Epithelial cell of esophagus (primary cell): ENCODE measurements at places on chromosomes 1 and 21.

- DNase-seq, result no peak
Measured at GRCh38 chr1:235657747-235658526, 8.4 kb upstream of the GNG4 start.

GRCh38 chr1:236920286-236920894 is 83.9 kb downstream of the MT1HL1 start:
- DNase-seq, result no peak

GRCh38 chr1:2921970-2922686 is 99.1 kb upstream of the ACTRT2 start:
- DNase-seq, result no peak

- DNase-seq, result peak; percentile 77
Measured at GRCh38 chr1:2381741-2382620, 9.4 kb downstream of the MORN1 start.

- DNase-seq, result no peak
Measured at GRCh38 chr21:41673596-41674335, 93.1 kb downstream of the RIPK4 start.

DNA sequence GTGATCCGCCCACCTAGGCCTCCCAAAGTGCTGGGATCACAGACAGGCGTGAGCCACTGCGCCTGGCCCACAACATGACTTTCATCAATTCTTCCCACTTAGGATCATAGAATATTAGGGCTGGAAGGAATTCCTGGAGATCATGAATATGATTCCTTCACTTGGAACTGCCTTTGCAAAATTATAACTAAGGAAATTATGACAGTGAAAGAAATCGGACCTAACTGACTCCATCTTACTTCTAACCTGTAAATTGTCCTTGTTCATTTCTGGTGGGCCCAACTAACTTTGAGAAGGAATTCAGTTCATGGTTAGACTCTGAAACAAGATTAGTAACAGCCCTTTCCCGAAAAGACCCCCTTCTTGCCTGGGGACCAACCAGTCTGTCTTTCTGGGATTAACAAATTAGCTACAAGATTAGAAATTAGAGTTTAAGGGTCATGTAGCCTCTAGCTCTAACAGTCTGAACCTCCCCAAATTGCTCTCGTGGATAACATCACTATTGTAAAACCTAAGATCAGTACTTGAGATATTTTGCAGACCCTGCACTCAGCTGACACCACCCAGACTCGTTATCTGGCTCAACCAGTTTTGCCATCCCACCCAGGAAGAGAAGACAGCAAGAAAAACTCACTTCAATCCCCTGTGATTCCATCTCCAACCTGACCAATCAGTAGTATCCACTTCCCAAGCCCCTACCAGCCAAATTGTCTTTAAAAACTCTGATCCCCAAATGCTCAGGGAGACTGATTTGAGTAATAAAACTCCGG is 14.7 kb downstream of the ZBTB8OS start:
- no peak for DNase-seq

GRCh38 chr1:189313488-189313887 is 1164.2 kb downstream of the BRINP3 start:
- no peak for DNase-seq

- DNase-seq, result peak; percentile 42
Measured at GRCh38 chr21:31334648-31335121, 9.4 kb downstream of the TIAM1 start.

- DNase-seq, result no peak
Measured at GRCh38 chr1:175552306-175552705, 191.1 kb downstream of the TNR start.

DNA sequence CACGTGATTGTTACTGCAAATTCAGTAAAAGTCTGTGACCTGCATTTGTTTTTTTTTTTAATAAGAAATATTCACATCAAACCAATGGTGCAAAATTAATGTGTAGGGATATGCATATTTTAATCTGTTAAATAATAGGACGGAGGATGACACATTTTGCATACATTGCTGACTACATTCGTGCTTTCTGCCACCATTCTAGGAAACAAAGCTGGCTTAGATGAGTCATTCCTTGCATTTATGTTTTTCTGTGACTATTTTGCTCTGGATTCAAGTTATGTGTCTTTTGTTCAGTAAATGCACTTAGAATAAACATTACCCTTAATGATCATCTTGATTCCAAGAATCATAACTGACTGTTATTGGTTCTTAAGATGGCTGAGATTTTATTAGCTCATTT is 23.9 kb upstream of the CYYR1 start:
- DNase-seq, result peak; percentile 47

- no peak for DNase-seq
Measured at GRCh38 chr21:39611551-39612190, 1.1 kb upstream of the B3GALT5 start.

- no peak for DNase-seq
Measured at GRCh38 chr1:209703834-209704504, 677 bp upstream of the HSD11B1 start.

- no peak for DNase-seq
Measured at GRCh38 chr1:39962450-39962825, 7.5 kb downstream of the MFSD2A start.

- DNase-seq, result no peak
Measured at GRCh38 chr1:179241530-179242097, 12.1 kb upstream of the ABL2 start.

DNA sequence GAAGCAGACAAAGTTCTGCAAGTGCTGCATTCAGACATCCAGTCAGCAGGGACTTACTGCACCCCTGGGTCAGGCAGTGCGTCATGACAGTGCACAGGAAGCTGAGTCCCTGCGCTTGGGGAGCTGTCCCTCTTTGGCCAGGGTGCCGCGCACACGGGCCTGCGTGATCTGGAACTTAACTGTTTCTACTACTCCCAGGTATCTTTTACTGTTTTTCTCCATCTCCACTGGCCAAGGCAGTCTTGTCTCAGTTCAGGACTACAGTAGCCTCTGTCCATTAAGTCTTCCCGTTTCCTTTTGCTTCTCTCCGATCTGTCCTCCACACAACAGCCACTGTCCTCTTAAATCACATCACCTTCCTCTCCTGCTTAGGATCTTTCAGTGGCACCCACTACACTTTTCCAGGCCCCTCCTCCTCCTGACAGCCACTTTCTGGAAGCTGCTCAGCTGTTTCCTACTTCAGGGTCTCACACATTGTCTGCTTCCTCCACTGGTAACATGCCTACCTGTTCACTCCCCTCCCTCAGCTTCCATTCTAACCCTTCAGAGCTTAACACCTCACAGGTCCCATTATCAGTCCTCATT is 15.9 kb downstream of the ERRFI1 start:
- DNase-seq, result peak; percentile 37

- DNase-seq, result peak; percentile 62
Measured at GRCh38 chr1:212457740-212458338, 25.1 kb downstream of the NENF start.

DNA sequence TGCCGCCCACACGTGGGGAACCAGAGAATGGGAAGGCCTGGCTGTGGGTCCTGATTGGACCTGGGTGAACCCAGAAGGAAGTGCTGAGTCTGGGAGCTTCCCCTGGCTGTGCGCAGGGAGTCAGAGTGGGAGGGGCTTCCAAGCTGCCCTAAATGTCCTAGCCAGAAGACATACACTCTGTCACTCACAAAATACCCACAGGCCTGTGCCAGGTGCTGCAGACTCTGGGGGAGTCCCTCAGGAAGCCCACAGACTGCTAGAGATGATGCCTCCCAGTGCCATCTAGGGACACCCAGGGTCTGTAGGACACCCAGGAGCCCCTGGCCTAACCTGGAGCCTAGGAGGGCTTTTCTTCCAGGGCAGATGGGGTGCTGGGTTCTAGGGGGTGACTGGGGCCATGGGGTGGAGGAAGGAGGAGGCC is 33.7 kb upstream of the LRP8 start:
- no peak for DNase-seq

- DNase-seq, result peak; percentile 78
Measured at GRCh38 chr1:206723805-206724472, 39.2 kb downstream of the MAPKAPK2 start.

GRCh38 chr21:26977746-26978145 is 10.9 kb upstream of the ADAMTS5 start:
- peak; percentile 24 for DNase-seq

GRCh38 chr1:32771561-32772280 is 45.4 kb downstream of the YARS1 start:
- DNase-seq, result no peak

- DNase-seq, result no peak
Measured at GRCh38 chr1:94746635-94747525, 73.3 kb upstream of the SLC44A3 start.

DNA sequence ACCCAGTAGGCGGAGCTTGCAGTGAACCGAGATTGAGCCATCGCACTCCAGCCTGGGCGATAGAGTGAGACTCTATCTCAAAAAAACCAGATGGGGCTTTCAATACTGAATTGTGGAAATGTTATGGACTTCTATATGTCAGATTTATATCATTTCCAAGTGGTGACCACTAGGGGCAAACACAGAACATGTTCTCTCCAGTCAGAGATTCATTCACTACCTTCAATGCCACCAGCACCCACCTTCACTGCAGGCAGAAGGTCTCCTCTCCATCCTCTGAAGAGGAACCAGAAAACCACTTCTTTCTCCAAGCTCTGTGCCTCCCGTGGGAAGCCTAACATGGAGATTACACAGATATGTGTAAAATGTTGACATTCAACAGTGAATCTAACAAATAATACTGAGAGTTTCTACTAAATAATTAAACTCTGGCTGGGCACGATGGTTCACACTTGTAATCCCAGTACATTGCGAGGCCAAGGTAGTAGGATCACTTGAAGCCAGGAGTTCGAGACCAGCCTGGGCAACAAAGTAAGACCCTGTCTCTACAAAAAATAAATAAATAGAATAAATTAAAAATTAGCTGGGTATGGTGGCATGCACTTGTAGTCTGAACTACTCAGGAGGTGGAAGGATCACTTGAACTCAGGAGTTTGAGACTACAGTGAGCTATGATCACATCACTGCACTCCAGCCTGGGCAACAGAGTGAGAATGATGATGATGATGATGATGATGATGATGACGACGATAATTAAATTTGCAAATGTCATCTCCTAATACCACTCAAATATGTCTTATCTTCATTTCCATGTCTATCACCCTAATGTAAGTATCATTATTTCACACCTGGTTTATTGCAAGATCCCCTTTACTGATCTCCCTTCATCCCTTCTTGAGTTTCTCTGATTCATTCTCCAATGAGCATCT is 151.1 kb downstream of the ZNF281 start:
- DNase-seq, result peak; percentile 48

DNA sequence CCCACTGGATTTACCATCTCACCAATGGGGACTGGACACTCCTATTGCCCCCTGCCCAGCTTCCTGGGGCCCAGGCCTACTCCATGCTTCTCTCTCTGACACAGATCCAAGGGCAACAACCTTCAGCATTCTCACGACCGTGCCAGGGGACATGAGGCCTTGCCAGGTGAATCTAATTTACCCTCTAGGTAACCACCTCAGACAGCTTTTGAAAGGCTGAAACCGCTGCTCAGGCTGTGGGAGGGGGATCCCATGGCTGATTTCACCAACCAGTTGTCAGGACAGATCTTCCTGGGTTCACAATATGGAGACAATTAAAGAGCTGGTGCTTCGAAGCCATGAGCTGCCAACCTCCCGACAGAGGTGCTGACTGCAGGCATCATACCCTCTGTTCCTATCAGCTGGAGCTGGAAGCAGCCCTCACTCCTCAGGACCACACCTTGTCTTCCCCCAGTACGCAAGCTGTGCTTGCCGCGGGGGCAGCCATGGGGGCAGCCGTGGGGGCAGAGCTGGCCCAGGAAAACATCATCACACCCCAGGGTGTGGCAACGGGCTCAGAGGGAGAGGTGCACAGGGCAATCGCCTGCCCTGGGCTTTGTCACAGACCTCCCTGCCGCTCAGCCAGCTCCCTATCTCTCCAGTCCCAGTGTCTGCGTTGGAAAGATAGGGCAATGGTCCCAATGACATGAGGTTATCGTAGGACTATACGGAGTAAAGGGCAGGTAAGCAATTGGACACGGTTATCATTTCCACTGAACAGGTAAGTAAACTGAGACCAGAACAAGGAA is 120.2 kb downstream of the DMRTB1 start:
- no peak for DNase-seq

DNA sequence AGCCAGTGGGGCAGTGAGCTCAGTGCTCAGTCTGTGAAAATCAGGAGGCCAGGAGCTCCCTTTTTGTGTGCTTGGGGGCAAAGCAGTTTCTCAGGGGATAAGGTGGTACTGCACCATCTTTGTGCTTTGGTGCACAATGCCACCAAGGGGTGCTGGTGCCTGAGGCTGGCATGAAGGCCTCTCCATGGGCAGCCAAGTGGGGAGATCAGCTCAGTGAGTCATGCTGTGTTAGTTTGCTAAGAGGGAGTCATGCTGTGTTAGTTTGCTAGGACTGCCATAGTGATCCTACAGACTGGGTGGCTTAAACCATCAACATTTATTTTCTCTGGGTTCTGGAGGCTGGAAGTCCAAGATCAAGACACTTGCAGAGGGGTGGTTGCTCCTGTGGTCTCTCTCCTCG is 428.1 kb downstream of the PRDM2 start:
- peak; percentile 51 for DNase-seq

DNA sequence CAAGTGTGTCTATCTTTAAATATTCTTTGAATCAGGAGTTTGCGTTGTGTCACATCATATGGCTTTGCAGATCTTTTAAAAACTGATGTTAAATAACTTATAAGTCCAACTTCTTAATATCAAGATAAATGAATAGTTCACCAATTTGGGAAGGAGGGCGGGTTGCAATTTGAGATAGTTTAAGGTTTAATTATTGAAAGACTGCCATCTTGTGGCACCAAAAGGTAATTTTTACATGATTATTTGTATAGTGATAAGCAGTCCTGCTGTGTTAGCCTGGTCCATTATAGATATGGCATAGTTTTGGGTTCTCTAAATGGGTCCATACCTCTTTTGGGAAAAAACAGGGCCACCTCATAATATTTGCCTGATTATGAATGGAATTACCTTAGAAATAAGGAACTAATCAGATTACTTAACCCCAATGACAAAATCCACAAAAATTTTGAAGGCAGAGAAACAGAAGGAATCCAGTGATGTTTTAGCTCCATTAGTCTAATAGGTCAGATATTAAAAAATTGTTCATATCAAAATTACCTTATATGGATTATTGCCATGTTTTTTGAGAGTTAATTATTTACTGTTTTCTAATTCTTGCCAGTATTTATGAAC is 64.3 kb downstream of the PRKAA2 start:
- DNase-seq, result peak; percentile 72

DNA sequence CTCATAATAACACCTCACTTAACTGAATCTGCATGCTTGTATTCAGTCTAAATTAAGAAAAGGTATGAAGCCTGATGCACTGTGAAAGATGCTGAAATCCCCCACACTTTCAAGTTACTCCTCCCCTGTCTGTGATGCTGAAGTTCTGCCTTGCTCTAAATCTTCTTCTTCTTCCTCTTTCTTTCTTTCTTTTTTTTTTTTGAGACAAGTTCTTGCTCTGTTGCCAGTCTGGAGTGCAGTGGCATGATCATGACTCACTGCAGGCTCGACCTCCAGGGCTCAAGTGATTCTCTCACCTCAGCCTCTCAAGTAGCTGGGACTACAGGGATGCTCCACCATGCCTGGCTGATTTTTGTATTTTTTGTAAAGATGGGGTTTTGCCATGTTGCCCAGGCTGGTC is 231.0 kb upstream of the B3GALT2 start:
- peak; percentile 35 for DNase-seq

GRCh38 chr1:225824533-225824941 is 14.6 kb downstream of the EPHX1 start:
- no peak for DNase-seq
